Jurkat, Clone E6-1 (cell line): ENCODE measurements at places on chromosomes 7 and 10.

GRCh38 chr10:43160046-43160920, 22.0 kb downstream of the CSGALNACT2 start:
- DNase-seq = no peak

- no peak for DNase-seq
These were observed 21.0 kb downstream of the PWWP2B start for GRCh38 chr10:132417957-132418441.

- no peak for DNase-seq
These were observed 4.1 kb downstream of the XPNPEP1 start for GRCh38 chr10:109919220-109919619.

GRCh38 chr7:138435231-138435919, 24.7 kb upstream of the TRIM24 start:
- no peak for DNase-seq

DNA sequence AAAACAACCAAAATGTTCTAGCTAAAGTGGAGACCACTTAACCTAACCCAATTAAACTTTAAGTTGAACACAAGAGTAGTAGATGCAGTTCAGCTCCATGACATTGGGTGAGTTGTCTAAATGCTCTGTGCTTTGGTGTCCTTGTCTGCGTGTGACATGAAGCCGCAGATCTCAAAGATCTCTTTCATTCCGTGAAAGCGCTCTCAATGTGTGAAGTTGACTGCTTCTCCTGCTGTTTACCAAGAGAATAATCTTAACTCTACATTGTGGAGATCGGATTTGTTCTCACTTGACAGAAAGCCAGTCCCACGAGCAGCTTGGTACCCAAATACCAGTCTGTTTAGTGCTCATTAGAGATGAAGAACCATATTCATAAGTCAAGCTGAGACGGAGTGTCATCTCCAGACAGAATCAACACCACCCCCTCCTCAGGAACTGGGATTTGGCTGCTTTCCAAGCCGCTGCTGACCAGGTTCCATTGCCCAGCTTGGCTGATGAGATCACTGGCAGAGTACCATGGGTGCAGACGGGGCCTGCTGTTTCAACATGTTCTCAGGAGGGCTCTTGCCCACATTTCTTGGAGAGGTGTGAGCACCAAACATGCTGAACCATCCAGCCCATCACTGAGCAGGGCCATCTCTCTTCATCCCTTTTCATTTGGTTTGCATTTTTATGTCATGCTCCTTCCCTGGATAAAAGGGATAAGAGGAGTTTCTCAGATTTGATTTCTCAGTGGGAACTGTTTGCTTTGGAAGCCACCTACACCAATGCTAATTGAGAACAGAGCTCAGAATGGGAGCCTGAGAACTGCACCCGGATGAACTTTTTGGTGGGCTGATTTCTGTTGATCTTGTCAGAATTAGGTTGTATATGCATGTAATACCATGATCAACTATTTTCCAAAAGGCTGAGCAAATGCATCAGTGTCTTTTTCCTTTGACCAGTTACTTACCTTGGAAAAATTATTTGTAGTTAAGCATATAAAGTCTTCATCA, 95.8 kb upstream of the AGBL3 start:
- DNase-seq = no peak

DNA sequence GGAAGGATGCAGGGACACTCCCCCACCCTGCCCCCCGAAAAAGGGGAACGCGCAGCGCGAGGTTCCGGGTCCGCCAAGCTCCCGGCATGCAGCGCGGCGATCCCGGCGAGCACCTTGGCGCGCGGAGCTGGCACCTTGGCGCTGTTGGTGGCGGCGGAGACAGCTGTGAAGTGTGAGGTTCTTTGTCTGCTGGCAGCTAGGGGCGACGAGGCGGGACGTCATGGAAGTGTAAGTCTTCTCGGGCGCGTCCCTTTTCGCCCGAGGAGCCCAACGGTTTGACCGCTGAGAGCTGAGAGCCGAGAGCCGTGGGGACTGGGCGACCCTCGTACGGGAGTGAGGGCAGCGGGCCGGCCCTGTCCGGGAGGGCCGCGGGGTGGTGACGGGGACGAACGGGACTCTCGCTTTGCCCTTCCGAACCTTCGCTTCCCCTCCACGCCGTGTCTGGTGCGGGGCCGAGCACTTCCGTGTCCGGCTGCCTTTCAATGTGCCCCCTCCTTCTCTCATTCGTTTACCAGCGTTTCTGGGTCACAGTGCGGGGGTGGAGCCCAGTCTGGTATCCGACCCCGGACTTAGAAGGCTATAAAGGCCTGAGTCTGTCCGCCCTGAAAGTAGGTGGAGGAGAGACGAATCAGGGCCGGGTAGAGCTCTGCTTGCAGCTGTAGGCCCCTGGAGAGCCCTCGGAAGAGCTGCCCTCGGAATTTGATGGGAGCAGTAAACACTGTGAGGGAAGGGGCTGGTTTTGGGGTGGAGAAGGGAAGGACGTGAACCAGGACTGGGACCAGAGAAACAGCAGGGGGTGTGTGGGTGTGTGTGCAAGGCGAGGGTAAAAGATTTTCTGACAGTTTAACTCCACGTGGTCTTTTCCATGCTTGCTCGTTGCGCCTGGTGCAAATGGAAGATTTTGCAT, at the start of gene CRCP:
Gene CRCP (plus strand): TSS at position 105 of the 907 bp plus-strand sequence. CDS start 116 bp downstream, at position 221.
- peak; percentile 65 for DNase-seq

GRCh38 chr7:157087646-157088045, 51.1 kb upstream of the UBE3C start:
- DNase-seq = no peak

DNA sequence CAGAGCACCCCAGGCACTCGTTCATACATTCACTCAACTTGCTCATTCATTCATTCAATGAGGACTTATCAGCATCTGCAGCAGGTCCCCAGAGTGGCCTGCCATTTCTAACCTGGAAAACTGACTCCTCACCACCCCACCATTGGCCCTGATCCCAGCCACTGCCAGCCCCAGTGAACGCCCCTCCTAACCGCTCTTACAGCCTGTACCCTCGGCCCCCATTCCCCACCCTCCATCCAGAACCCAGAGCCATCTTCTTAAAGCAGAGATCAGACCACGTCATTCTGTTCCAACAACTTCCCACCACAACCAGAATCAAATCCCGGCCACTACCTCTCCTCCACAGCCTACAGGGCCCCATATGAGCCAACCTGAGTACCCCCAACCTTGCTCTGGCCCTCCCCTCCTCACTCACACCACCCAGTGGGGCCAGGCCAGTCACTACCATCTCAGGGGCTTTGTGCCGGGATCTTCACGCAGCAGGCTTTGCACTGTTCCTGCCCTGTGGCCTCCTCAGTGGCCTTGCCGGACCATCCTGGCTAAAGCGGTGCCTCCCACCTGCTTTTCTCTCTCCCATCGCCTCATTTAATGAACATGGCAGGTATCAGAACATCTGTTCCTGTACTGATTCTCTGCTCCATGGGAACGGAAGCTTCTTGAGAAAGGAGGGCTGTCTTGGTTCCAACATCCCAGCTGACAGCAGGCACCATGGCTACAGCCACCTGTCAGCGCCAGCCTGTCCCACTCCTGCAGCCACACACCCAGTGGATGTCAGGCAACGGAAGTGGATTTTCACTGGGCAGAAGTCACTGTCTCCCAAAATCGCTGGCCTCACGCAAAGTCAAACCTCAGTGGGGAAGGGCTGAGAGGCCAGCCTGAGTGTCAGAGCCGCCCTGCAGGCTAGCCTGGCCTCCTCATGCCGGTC, 45.4 kb downstream of the FAM53B start:
- no peak for DNase-seq

DNA sequence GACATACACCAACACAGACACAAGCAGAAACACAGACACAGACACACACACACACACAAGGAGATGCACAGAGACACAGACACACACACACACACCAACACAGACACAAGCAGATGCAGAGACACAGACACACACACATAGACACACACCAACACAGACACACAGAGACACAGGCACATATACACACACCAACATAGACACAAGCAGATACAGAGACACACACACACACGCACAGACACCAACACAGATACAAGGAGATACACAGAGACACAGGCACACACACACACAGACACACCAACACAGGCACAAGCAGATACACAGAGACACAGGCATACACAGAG, 347.2 kb upstream of the KLF6 start:
- DNase-seq = no peak

GRCh38 chr7:111083413-111083812, 7.5 kb upstream of the LRRN3 start:
- DNase-seq = peak; percentile 86

- no peak for DNase-seq
These were observed 169.1 kb downstream of the LRRN3 start for GRCh38 chr7:111259991-111260390.

- no peak for DNase-seq
These were observed 192.6 kb downstream of the KLF6 start for GRCh38 chr10:3592424-3592823.

GRCh38 chr10:96017191-96017687, 26.1 kb upstream of the CCNJ start:
- peak; percentile 63 for DNase-seq

DNA sequence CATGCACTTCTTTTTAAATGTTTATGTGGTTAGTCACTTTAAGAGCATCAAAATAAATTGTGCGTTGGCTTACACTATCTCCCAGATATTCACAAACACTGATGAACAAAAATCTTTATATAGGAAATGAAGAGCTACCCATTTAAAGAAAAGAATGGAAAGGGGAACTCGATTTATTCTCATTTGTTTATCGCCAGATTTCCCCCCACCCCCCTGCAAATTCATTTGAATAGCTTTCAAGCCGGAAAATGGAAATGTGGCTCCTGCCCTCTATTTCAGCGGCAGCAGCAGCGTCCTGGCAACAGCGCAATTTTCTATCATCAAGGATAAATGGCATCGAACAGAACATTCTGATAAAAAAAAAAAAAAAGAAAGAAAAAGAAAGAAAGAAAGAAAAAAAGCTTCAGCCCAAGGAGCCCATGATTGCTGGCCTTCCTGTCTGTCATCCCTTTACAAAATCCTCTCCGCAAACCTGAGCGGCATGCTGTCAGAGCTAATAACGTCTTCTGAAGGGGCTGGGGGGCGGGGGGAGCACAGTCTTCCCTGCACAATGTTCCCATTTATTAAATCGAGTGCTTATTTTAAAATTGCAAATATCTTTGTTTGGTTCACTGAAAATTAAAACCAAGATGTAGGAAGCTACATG, 13.7 kb upstream of the DLX6 start:
- no peak for DNase-seq

DNA sequence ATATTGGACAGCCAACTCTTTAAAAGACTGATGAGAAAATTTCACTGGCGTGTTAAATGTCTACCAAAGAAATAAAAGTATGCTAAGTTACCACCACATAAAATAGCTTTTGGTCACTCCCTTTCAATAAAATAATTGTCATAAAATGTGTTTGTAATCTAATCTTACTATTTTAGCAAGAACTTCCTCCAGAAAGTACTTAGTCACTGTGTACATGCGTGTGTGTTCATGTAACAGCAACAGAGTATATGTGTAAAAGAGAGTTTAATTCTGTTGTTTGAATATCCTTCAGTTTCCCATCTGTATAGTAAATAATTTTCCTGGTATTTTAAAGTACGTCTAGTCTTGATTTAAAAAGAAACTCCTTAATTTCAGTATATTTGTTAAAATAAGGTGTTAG, 35.0 kb upstream of the WASL start:
- no peak for DNase-seq

- no peak for DNase-seq
These were observed 22.5 kb downstream of the FAM171A1 start for GRCh38 chr10:15348579-15348978.

DNA sequence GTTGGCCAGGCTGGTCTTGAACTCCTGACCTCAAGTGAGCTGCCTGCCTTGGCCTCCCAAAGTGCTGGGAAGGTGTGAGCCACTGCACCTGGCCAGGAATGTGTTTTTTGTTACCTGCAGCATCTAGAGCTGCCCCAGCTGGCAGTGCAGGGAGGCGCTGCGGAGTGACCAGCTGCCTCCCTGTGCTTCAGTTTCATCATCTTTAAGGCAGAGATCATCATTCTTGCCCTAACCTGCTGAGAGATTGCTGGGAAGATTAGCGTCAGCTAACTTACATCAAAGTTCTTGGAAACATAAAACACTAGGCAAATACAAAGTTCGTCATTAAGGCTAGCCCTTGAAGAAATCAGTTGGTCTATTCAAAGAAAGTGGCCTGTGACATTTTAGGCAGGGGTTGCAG, 2.3 kb downstream of the ZNF282 start:
- no peak for DNase-seq

- DNase-seq = peak; percentile 61
These were observed 701.4 kb upstream of the COBL start for GRCh38 chr7:52017802-52018679.

GRCh38 chr7:129008645-129009414, 46.1 kb downstream of the TNPO3 start:
- DNase-seq = no peak

DNA sequence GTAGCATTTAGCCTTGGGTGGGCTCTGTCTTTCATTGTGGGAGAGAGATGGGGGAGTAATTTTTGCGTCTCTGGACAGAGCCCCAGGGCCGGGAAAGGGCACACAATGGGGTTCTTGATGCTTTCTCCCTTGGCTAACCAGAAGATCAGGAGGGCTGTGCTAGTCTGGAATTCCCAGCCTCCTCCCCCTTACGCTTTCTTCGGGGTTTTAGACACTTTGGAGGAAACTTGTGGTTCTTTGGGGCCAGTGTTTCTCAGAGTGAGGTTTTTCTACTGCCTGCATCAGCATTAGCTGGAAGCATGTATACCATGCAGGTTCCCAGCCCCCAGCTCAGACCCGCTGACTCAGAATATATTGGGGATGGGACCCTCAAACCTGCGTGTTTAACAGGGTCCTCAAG, 7.0 kb downstream of the NEURL1 start:
- no peak for DNase-seq

DNA sequence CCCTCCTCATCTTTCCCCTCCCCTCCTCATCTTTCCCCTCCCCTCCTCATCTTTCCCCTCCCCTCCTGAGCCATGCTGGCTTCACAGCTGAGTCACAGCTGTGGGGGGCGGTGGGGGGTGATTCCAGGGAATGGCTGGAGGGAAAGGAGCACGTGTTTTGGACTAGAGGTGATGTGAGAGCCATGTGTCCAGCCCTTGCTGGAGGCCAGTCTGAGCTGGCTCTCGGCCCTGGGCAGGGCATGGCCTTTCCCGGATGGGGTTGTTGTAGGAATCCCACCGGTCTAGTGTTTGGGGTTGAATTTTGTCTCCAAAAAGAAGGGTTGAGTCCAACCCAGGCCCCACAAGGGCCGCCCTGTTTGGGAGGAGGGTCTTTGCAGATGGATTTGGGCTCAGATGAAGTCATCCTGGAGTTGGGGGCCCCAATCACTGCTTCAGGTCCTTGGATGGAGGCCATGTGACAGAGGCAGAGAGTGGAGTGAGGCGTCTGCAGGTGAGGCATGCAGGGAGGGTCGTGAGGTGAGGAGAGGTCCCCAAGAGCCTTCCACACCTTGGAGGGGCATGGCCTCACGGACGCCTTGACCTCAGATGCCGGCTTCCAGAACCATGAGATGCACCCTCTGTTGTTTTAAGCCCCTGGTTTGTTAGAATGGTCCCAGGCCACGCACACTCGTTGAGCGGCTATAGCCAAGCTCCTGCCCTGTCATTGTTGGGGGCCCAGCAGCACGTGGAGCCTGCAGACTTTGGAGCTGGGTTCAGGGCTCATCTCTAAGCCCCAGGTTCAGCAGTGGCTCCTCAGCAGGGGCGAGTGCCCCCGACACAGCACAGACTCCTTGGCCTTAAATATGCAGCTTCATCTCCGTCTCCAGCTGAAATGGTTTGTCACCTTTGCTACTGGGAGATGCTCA, 101.6 kb downstream of the DNAJB6 start:
- no peak for DNase-seq
